ENCODE measurements at places on chromosomes 4 and X.

DNA sequence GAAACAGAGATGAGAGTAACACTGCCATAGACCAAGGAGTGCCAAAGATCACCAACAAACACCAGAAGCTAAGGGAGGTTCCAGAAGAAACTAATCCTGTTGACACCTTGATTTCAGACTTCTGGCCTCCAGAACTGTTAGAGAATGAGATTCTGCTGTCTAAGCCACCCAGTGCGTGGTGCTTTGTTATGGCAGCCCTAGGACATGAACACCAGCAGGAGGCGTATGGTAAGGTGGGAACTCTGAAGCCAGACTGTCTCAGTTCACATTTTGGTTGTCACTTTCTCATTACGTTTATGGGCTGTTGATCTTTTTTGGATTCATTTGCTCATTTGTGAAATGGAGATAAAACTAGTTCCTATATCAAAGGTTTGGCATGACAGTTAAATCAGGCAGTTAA lies 142.9 kb downstream of the DCHS2 start:
- no peak for DNase-seq

DNA sequence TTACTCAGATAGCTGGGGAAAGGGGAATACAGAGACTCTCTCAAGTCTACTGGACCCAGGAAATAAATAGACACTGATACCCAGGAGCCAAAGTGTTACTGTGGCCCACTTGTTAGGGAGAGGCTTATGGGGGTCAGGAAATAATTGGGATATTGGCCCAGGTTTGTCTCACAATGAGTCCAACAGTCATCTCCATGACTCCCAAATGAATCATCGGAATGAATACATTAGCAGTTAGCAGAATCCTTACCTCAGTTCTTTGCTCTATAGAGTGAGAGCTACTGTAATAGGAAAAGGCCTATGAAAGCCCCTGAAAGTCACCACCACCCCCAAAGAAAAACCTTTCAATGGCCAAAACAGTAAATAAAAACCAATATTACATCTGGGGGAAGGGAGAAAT lies 42.4 kb upstream of the ARHGEF6 start:
- no peak for DNase-seq

DNA sequence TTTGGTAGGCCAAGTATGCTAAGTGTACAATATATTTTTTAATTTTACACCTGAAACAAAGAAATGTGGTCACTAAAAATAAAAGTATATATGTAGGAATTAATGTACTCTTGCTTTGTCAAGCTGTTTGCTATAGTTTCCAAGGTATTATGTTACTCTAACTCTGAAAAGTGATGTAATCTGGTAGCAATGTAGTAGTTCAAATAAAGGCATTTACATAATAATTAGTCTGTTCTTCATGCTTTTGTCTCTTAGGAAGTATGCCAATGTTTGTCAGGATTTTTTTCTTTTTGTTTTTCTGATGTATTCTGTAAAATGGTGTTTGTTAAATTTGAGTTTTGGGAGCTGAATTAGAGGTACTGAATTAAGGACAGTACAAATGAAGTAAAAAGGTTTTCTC lies 89.5 kb downstream of the PLS3 start:
- no peak for DNase-seq

DNA sequence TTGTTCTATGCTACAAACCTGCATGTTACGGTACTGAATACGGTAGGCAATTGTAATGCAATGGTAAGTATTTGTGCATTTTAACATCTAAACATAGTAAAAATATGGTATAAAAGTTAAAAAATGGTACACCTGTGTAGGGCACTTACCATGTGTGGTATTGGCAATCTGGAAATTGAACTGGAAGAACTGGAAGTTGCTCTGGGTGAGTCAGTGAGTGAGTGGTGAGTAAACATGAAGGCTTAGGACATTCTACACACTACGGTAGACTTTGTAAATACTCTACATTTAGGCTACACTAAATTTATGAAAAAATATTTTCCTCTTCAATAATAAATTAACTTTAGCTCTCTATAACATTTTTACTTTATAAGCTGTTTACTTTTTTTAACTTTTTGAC lies 78.9 kb downstream of the RRAGB start:
- no peak for DNase-seq

GRCh38 chr4:15469402-15470127 lies at the start of gene CC2D2A:
Gene CC2D2A (plus strand): TSS chr4:15469882. CDS start chr4:15475933, 6,051 bp downstream.
- no peak for DNase-seq

- no peak for DNase-seq
Measured at GRCh38 chr4:21738821-21739220, 209.8 kb downstream of the KCNIP4 start.

- no peak for DNase-seq
Measured at GRCh38 chr4:157151711-157152110, 68.8 kb upstream of the GRIA2 start.

- no peak for DNase-seq
Measured at GRCh38 chr4:168607215-168607614, 110.4 kb downstream of the PALLD start.

GRCh38 chrX:323721-324628 lies 5.4 kb upstream of the GTPBP6 start:
- DNase-seq, result no peak
